Left renal cortex interstitium (tissue), 4 donors: ENCODE measurements at places on chromosomes 16 and 17. TPM values are rescaled to one million over a fixed set of nuclear protein-coding genes. Genes with fewer than 3 reads are reported as not detected.

DNA sequence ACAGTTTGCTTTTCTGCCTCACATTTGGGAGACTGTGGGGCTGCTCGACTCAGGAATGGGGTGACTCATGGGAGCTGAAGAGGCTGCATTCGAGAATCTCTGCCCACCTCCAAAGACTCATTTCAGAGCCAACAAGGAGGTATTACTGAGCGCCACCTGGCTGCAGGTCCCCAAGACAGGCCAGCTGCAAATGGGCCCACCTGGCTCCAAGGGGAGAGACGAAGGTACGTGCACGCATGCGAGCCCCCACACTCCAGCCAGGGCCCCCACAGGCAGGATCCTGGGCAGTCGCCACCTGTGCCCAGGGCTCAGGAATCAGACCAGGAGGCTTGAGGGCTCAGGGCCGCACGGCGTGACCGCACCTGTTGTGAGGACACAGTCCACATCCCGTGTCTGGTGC lies 6.0 kb downstream of the HAGHL start:
- DNase-seq: no peak

GRCh38 chr16:72612718-72613117 lies 435.2 kb downstream of the ZFHX3 start:
- DNase-seq: no peak

- no peak for DNase-seq
These were observed 60.0 kb downstream of the CLEC16A start for GRCh38 chr16:11004351-11004750.

- no peak for DNase-seq
These were observed 91.5 kb downstream of the UTP18 start for GRCh38 chr17:51351890-51352289.

GRCh38 chr16:70715055-70715858 lies 29.4 kb upstream of the MTSS2 start:
- DNase-seq: no peak

DNA sequence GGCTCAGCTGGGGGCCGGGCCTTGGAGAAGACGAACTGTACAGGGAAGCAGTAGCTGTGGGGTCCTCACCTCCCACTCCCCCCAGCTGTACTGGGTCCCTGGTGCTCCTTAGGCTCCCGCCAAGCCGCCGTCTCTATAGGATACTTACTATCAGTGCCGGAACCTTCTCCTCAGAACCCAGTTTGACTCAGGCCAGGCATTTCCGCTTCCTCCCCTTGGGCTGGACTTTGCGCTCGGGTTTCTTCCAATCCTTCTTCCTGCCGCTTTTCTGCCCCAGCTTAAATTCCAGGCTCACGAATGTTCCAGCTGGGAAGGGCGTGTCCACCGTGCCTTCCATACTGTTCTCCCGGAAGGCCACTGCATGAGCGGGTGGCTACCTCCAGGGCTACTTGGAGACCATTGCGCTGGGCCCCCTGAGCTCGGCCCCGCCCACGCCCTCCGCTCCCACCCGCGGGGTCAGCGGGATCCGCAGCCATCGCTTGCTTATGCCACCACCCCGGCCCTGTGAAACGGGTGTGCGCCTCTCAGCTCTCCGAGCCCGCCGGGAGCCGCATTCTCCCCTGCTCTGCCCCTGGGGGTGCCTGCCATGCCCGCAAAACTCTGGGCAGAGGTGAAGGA lies 1795.9 kb downstream of the TP53TG3F start:
- no peak for DNase-seq

DNA sequence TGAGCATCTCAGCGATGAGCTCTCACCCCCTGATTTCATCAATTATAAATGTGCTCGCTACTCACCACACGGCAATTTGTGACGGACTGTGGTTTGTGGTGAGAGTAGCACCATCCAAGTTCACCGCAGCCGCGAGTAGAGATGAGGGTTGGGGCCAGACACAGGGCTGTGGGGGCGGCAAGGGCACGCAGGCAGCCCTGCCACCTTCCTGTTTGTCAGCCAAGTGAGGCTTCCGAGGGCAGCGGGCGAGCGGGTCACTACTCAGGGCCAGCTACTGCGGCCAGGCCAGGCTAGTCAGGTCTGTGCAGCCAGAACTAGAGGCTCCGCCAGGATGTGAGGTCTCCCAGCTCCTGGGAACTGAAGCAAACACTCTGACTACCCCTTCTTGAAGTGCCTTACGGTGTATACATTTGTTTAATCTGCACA lies 39.6 kb upstream of the MEOX1 start:
- DNase-seq: no peak

GRCh38 chr17:55271223-55271571 lies 6.4 kb downstream of the HLF start:
- DNase-seq: no peak

GRCh38 chr16:14087590-14088154 lies 16.6 kb downstream of the MRTFB start:
- DNase-seq: no peak

DNA sequence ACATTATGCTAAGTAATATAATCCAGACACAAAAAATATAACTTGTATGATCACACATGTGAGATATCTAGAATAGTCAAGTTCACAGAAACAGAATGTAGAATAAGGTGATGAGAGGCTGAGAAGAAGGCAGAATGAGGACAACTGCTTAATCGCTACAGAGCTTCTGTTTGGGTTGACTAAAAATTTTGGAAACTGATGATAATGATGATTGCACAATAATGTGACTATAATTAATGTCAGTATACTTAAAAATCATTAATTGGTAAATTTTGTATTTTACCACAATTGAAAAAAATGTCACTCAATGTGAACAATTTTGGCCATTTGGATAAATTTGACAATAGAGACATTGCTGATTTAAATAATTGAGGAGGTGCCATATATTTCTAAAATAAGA lies 1374.4 kb upstream of the CDH8 start:
- no peak for DNase-seq

GRCh38 chr17:40548982-40549685 lies 16.1 kb downstream of the CCR7 start:
- DNase-seq: no peak

DNA sequence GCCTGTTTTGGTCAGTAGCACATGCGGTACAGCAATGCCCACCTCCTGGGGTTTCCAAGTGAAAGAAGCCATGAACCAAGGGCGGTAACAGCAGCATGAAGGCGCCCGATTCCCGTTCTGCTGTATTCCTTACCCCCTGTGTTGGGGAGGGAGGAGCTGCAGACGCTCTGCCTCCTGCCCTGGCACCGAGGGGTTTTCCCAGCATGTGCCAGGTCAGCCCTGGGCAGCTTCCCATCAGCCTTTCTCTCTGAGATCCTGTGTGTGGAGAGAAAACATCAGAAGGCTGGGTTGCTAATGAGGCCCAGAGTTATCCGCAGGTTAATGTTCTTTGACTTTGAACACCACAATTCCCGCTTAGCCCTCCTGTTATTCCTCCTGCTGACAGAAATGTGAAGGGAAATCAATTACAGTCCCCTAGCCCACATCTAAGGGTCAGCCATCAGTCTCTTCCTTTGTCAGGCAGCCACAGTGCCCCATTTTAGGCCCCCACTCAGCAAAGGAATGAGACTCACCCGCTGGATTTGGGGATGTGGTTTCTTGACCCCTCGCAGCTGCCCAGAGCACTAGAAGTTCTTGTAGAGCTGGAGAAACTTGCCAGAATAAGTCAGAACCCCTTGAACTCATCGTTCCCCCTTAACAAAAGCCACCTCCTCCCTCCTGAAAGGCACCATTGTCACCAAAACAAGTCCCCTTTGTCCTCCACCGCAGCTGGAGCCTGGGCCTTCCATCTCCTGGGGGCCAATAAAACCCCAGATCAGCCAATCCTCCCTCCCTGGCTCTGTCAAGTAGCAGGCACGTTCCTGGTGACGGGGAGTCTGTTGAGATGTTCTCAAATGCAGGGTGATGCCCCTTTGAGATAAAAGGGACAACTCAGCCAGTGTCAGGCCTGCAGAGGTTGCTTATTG lies 168.5 kb downstream of the KATNIP start:
- no peak for DNase-seq

- no peak for DNase-seq
These were observed 127.3 kb downstream of the PRKCA start for GRCh38 chr17:66429680-66430079.

- DNase-seq: no peak
These were observed 114.0 kb downstream of the CMIP start for GRCh38 chr16:81558444-81559175.

DNA sequence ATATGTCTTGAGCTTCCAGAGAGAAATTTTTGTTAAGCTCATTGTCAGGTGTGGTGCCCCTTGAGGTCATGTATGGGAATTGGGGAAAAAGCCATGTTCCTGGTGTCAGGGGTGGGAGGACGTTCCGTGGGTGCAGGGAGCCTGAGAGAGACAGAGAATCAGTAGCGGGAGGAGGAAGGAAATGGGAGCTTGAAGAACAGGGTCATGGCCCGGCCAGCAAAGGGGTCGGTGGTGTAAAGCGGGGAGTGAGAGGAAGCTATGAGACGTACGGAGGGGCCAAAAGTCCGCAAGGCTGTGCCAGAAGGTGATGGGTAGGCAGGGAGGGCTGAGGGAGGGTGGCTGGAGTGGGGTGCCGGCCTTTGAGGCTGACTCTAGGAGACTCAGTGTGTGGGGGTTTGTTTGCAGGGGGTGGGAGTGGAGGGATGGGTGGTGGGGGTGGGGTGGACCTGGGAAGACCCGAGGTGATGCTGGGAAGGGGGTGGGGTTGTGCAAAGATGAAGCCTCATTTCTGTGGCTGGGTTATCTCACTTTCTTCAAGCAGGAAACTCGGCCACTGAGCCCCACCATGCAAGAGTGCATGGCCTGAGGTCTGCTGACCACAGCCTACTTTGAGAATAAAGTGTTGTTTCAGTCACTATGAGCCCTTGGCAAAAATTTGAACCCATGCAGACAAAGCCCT lies 63.6 kb downstream of the PLCG2 start:
- DNase-seq: no peak

GRCh38 chr17:56830726-56831368 lies 2.9 kb downstream of the C17orf67 start:
- DNase-seq: no peak

GRCh38 chr16:84718-85406 lies 6.8 kb downstream of the MPG start:
- DNase-seq: no peak

DNA sequence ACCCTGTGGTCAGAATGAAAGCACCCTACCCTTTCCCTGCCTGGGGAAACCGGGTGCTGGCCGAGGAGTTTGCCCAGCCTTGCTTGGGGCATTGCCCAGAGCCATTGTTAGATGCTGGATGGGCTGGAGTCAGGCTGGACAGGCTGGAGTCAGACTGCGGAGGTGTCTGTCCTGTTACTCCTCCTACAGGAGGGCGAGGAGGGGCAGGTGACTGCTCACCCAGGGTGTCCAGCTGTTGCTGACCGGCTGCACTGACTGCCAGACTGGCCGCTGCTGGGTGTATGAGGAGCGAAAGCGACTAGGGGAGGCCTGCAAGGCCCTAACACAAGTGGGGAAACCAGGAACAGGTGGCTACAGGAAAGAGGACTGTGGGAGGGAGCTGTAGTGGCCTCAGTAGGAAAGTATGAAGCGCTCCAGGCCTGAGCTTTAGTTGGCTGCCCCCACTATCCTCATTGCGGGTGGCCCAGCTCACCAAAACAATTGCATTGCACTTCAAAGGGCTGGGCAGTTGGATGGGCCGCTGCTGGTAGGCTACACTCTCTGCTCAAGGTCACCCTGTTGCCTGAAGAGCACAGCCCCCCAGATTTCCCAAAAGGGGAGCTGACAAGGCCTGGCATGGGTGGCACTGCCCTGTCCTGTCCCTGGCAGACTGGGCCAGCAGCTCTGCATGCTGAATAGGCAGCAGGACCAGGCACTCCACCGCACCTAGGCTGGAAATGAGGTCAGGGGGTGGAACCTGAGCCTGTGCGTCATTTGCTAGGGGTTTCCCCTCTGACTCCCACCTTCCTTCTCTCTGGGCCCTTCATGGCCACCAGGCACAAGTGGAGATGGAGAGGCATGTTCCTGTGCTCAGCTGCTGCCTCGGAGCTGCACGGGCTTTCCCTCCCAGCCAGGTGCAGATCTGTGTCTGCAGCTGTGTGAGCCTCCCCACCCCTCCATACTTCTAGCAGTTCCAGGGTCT lies 18.4 kb downstream of the LDHD start:
- no peak for DNase-seq

- no peak for DNase-seq
These were observed 33.2 kb downstream of the EEF2K start for GRCh38 chr16:22239131-22239805.

DNA sequence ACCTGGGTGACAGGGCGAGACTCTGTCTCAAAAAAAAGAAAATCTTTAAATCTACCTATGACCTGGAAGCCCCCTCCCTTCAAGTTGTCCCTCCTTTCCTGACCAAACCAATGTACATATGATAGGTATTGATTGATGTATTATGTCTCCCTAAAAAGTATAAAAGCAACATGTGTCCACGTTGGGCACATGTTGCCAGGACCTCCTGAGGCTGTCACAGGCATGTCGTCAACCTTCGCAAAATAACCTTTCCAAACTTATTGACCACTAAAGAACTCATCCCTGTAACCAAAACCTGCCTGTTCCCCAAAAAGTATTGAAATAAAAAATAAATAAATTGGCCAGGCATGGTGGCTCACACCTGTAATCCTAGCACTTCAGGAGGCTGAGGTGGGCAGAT lies 4.4 kb downstream of the OXLD1 start:
- no peak for DNase-seq

GRCh38 chr17:31740611-31741082 lies 118.4 kb downstream of the COPRS start:
- DNase-seq: no peak

RAB11FIP4 gene
- polyA plus RNA-seq: 15.6 TPM

PIK3R5 gene
- polyA plus RNA-seq: 0.66 TPM

HSPB9 gene
- 0.56 TPM for polyA plus RNA-seq

KRTAP1-5 gene
- polyA plus RNA-seq: not detected
